ENCODE measurements at places on chromosomes 12 and 14. TPM values are rescaled to one million over a fixed set of nuclear protein-coding genes. Genes with fewer than 3 reads are reported as not detected.

GRCh38 chr14:67919259-67920032 is 99.9 kb downstream of the RAD51B start:
- H3K4me1 ChIP-seq = no peaks in the 10 kb centered on the region
- H3K27me3 ChIP-seq = no peaks in the 10 kb centered on the region
- no peak overlapping the region for H3K4me3 ChIP-seq
- no peak overlapping the region for H3K27ac ChIP-seq
- DNase-seq = no peak

DNA sequence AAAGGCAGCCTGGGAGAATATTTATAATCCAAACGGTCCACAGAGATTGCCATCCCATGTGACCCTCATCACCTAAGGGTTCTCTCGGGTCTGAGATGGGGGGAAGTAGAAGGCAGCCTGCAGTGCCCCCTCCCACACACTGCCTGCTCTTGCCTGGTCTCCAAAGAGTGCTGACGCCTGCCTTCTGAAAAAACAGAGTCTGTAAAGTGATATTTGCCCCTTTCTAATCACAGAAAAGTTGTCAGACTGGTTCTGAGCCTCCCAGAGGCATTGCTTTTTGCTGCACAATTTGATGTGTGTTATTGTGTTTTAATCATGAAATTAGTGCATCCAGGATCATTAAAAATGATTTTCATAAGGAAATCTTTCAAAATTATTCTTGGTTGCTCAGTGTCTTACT is 59.2 kb downstream of the TMEM30B start:
- peaks cover 8% of the 10 kb centered on the region for H3K4me1 ChIP-seq
- DNase-seq = no peak
- peaks cover 2% of the 10 kb centered on the region for H3K36me3 ChIP-seq
- H3K27ac ChIP-seq = no peak overlapping the region
- H3K4me3 ChIP-seq = no peak overlapping the region
- H3K27me3 ChIP-seq = peaks cover 68% of the 10 kb centered on the region

DNA sequence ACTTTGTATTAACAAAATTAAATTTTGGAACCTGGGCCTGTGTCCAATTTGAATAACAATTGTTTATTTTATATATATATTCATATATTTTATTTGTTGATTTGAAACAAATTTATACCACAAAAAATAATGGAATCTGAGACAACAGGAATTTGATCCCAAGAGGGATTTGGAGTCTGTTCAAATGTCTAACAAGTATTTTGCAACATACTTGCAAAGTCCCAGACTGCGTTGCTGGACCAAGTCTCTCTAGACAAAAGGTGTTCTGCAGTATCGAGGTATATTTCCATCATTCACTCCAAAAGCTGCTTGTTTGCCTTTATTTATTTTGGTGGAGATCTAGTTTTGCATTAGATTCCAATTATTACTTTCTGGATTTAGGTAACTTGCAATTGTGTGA is 68.7 kb upstream of the PTPRR start:
- DNase-seq = no peak
- H3K27ac ChIP-seq = no peak overlapping the region
- no peaks in the 10 kb centered on the region for H3K36me3 ChIP-seq
- no peaks in the 10 kb centered on the region for H3K4me1 ChIP-seq
- H3K27me3 ChIP-seq = no peaks in the 10 kb centered on the region

DNA sequence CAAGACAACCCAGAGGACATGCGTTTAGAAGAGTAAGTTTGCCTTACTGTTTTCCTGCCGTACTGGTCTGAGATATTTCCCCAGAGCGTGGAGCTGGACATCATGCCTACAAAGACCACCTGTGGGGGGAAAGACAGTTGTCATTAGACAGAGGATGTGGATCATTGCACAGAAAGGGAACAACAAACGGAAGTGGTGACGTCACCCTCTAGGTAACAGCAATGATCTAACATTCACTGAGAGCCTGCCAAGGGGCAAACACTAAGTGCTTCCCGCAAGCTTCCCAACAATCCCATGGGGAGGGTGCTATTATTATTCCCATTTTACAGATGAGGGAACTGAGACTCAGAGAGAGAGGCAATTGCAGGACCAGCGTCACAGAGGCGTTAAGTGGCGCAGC is 48.5 kb downstream of the SVOP start:
- DNase-seq = no peak
- H3K27me3 ChIP-seq = peaks cover 12% of the 10 kb centered on the region
- H3K4me1 ChIP-seq = no peaks in the 10 kb centered on the region
- no peaks in the 10 kb centered on the region for H3K36me3 ChIP-seq
- no peak overlapping the region for H3K4me3 ChIP-seq

TSPAN19 gene
- total RNA-seq = not detected

DNA sequence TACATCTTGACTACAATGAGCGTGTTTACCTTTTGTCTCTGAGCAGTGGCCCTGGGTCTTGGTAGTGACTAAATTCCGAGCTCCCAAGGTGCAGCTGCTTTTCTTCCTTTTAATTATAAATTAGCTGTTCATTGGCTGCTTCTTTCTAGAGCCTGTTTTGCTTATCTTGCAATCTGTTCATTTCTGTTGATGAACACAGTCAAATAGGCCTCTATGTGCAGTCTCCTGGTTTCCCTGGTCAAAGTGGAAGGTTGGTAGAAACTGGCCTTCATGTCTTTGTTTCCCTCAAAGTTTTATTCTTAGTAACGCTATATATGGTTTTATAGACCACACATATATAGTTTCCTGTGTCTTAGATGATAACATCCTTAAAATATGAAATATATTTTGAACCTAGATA is 94.1 kb downstream of the DUSP16 start:
- peaks cover 70% of the 10 kb centered on the region for H3K4me1 ChIP-seq
- peaks cover 35% of the 10 kb centered on the region for H3K36me3 ChIP-seq
- no peaks in the 10 kb centered on the region for H3K27me3 ChIP-seq
- H3K27ac ChIP-seq = peak overlapping the region; percentile 99

DNA sequence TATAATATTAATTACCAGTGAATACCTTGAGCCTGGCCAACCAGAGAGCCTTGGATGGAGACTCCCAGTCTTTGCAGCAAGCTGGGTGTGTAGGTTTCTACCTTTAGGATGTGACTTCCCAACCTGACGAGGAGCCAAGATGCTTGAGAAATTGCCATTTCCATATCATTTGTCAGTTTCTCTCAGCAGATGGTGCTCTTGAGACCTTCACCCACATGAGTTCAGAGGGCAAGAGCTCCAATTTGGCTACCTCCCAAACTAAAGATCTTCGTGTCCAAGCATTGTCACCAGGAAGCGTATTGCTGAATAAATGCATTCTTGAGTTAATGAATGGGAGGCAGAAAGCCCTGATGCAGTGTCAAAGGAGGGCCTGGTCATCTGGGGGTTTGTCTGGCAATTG is 106.4 kb upstream of the TBX5 start:
- H3K4me3 ChIP-seq = no peak overlapping the region
- H3K36me3 ChIP-seq = no peaks in the 10 kb centered on the region
- DNase-seq = no peak
- H3K27ac ChIP-seq = no peak overlapping the region

GRCh38 chr14:64465831-64466554 is 694 bp downstream of the AKAP5 start:
- H3K27ac ChIP-seq = peak overlapping the region; percentile 53
- H3K27me3 ChIP-seq = no peaks in the 10 kb centered on the region
- peaks cover under 1% of the 10 kb centered on the region for H3K36me3 ChIP-seq
- DNase-seq = no peak

GRCh38 chr12:130706311-130706710 is 9.8 kb downstream of the RIMBP2 start:
- DNase-seq = no peak
- H3K27me3 ChIP-seq = no peaks in the 10 kb centered on the region
- no peak overlapping the region for H3K4me3 ChIP-seq
- no peaks in the 10 kb centered on the region for H3K36me3 ChIP-seq
- no peaks in the 10 kb centered on the region for H3K4me1 ChIP-seq

DNA sequence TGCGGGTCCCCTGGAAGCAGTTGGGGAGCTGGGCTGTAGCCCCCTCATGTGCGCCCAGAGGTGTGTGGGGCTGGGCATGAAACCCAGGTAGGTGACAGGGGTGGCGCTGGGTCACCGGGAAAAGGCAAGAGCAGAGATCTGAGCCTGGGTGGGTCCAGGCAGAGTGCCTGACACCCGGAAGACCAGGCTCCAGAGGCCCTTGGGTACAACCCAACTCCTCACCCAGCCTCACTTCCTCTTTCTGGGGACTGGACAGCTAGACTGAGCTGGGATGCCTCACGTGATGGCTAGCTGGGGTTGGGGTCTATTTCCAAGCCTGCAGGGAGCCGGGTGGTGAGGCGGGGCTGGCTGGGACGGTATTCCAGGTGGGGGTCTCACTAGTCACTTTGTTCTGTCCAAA is 16.3 kb upstream of the CYP46A1 start:
- H3K4me3 ChIP-seq = no peak overlapping the region
- no peaks in the 10 kb centered on the region for H3K36me3 ChIP-seq
- DNase-seq = no peak
- no peak overlapping the region for H3K27ac ChIP-seq

GRCh38 chr12:19643635-19644034 is 204.3 kb downstream of the AEBP2 start:
- no peak overlapping the region for H3K4me3 ChIP-seq
- DNase-seq = no peak
- no peaks in the 10 kb centered on the region for H3K27me3 ChIP-seq
- H3K27ac ChIP-seq = no peak overlapping the region
- H3K36me3 ChIP-seq = peaks cover 8% of the 10 kb centered on the region
- no peaks in the 10 kb centered on the region for H3K4me1 ChIP-seq

FGF23 gene
- not detected for total RNA-seq
